HFFc6 (cell line): ENCODE measurements at places on chromosomes 11 and 22. TPM values are rescaled to one million over a fixed set of nuclear protein-coding genes. Genes with fewer than 3 reads are reported as not detected.

The UBQLN3 gene
- total RNA-seq, result not detected in 2 replicates

The KRTAP5-5 gene
- not detected in 3 replicates for total RNA-seq

The CDHR5 gene
- total RNA-seq, result not detected in 2 replicates

The MMP3 gene
- 42.7 to 126 TPM (median 69.1 TPM) in 3 replicates for total RNA-seq

The ACTN3 gene
- total RNA-seq, result 0.08 to 0.24 TPM (median 0.16 TPM) in 3 replicates

The RBMXL2 gene
- total RNA-seq, result not detected in 2 replicates

The CSF2RB gene
- total RNA-seq, result 0.50 to 2.7 TPM (median 0.80 TPM) in 3 replicates

- no peak for DNase-seq
Measured at GRCh38 chr22:40400159-40400558, 29.8 kb downstream of the SGSM3 start.

- no peak for DNase-seq
Measured at GRCh38 chr11:123742724-123743120, 1.3 kb upstream of the ZNF202 start.

GRCh38 chr11:35563484-35564244 lies 38.2 kb upstream of the PAMR1 start:
- no peak for DNase-seq

- DNase-seq, result no peak
Measured at GRCh38 chr11:24005202-24005876, 491.5 kb upstream of the LUZP2 start.

GRCh38 chr11:113518716-113519495 lies 43.7 kb upstream of the DRD2 start:
- no peak for DNase-seq

- no peak for DNase-seq
Measured at GRCh38 chr22:48138855-48139254, 1376.4 kb downstream of the TBC1D22A start.

DNA sequence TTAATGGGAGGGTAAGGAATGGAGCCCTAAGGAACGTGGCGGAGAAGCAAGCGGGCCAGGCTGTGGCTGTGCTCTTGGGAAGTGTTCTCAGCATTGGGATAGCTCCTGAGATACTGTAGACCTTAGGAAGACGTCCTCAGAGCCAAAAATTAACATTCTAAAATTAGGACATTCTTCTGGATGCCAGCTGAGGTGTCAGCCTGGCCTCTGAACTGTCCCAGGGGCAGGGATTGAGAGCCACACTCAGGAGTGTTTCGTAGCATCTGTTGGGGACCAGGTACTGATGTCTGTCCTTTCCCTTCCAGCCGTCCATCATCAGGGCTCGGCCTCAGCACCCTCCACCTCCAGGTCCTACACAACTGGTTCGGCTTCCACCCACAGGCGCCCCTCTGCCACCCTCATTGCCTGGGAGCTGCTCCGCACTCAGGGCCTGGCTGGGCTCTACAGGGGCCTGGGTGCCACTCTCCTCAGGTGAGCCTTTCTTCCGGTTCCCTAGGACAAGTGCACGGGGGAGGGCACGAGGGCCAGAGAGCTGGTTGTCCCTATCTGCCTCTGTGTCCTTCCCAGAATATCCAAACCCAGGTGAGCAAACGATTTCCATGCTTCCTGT lies 23.6 kb downstream of the SLC25A18 start:
- DNase-seq, result no peak

DNA sequence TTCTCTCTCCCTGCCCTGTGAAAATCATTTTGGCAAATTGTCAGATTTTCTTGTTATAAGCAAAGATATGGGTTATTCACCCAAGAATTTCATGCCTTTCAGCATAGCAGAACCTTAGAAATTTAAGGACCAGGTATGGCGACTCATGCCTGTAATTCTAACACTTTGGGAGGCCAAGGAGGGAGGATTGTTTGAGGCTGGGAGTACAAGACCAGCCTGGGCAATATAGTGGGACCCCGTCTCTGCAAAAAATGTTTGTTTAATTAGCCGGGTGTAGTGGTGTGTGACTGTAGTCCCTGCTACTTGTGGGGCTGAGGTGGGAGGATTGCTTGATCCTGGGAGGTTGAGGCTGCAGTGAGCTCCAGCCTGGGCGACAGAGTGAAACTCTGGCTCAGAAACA lies 27.6 kb downstream of the APLP2 start:
- DNase-seq, result no peak

GRCh38 chr22:49242480-49242879 lies 585.2 kb downstream of the BRD1 start:
- DNase-seq, result no peak

DNA sequence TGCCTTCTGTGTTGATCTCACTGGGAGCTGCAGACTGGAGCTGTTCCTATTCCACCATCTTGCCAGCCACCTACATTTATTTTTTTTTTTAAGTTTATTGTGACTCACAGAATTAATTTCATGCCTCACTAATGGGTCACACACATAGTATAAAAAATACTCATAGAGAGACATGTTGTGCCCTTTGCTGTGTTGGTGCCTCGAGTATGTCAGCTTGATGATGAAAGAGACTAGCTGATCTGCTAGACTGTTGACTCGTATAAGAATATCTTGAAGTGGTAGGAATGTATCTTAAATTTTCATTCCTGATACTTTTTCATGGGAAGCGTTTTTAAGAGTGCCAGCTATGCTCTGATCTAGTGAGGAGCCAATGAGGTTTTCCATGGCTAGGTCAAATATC lies 28.6 kb upstream of the AMPD3 start:
- DNase-seq, result peak; percentile 44

GRCh38 chr22:21928048-21928447 lies 24.6 kb downstream of the PPM1F start:
- no peak for DNase-seq

DNA sequence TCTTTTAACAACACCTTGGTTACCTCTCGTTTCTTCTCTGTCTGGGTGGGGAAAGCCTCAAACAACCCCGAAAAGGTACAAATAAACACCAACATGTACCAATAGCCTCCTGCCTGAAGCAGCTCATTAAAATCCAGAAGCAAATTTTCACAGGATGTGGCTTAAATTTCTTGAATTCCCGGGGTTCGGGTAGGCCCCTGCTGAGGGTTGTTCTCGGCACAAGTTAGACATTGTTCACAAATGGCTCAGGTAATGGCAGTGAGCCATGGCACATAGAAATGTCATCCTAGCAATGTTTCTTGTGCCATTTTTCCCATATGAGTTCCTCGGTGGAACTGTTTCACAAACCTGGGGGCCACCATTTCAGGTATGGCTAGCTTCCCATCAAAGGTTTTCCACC lies 19.7 kb upstream of the GLYATL1 start:
- DNase-seq, result peak; percentile 11

DNA sequence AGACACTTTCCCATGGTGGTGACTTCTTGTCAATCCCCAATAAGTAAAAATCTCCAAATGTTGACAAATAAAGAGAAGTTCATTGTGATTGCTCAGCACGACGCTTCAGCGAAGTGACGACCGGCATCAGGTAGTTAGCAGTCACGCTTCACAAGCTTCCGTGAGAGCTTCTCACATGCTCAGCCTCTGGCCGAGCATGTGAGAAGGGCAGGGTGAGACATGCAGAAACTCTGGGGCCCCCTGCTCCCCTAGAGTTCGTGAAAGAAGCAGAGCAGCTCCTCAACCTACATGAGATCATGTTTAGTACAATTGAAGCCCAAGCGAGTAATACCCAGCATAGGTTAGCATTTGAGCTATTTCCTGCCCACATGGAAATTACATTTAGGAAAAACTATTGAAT lies 4.4 kb upstream of the C11orf16 start:
- no peak for DNase-seq

GRCh38 chr11:9301720-9302119 lies 12.7 kb downstream of the TMEM41B start:
- DNase-seq, result no peak

- no peak for DNase-seq
Measured at GRCh38 chr22:17842386-17842785, 68.1 kb upstream of the BID start.

- peak; percentile 68 for DNase-seq
Measured at GRCh38 chr22:26318975-26319374, 110.1 kb upstream of the ASPHD2 start.

GRCh38 chr22:45548247-45548840 lies 45.7 kb downstream of the FBLN1 start:
- no peak for DNase-seq

DNA sequence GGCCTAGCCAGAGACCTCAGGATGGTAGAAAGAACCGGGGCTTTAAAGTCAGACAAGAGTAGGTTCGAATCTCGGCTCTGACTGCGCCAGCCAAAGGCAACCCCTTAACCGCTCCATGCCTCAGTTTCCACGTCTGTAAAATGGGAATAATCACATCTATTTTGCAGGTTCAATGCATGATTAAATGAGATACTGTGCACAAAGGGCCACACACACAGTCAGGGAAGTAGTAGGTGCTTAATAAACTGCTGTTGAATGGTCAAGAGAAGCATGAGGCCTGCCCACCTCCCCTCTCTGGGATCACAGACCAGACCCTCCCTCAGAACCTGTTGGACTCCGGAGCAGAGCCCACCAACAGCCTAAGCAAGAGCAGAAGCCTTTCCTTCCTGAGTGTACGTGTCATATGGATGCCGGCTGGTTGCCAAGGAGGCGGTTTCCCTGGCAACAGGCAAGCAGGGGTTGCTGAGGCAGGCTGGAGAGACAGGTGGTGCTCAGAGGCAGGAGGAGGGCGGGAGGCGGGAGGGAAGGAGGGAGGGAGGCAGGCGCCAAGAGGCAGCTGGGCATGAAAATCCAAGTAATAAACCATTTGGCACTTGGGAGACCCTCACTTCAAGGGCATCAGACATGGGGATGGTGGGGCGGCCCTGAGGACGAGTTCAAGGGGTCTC lies 43.9 kb downstream of the NFAM1 start:
- DNase-seq, result no peak

GRCh38 chr22:40044870-40045834 lies 50.4 kb downstream of the FAM83F start:
- no peak for DNase-seq

- no peak for DNase-seq
Measured at GRCh38 chr11:116742104-116742503, 30.7 kb downstream of the BUD13 start.

GRCh38 chr11:131345406-131345805 lies 25.0 kb upstream of the NTM start:
- DNase-seq, result no peak

GRCh38 chr11:112163875-112164685 lies at the start of gene IL18:
IL18 (minus strand) TSS chr11:112164094; CDS start chr11:112155053, 9,041 bp downstream.
- no peak for DNase-seq

DNA sequence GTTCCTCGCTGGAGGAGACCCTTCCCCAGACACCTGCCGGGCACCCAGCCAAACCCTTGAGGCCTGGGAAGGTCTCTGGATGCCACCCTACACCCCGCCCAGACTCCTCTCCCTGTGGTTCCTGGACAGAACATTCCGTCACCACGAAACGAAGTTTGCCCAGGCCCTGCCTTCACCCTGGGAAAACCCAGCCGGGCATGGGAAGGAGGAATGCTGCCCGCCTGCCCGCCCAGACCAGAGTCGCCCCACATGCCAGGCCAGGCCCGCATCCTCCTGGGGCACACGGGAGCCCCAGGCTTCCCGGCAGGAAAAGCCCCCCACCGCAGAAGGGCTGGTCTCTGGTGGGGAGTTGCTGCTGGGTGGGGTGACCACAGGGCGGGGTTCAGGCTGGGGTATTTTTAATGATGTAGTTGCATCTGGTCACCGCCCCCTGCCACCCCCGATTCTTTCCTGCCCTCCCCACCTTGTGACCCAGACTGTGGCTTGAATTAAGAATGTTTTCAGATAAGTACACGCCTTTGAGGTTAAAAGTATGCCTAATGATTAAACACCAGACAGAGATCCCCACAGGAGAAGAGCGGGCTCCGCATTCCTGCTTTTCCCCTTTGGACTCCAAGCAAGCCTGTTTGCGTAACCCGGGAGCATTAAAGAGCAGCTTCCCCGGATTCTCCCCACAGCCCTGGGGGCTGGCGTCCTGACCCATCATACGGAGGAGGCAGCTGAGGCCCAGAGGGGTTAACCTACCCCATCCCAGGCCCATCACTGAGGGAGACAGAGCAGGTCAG lies 44.6 kb upstream of the PPARA start:
- peak; percentile 70 for DNase-seq

DNA sequence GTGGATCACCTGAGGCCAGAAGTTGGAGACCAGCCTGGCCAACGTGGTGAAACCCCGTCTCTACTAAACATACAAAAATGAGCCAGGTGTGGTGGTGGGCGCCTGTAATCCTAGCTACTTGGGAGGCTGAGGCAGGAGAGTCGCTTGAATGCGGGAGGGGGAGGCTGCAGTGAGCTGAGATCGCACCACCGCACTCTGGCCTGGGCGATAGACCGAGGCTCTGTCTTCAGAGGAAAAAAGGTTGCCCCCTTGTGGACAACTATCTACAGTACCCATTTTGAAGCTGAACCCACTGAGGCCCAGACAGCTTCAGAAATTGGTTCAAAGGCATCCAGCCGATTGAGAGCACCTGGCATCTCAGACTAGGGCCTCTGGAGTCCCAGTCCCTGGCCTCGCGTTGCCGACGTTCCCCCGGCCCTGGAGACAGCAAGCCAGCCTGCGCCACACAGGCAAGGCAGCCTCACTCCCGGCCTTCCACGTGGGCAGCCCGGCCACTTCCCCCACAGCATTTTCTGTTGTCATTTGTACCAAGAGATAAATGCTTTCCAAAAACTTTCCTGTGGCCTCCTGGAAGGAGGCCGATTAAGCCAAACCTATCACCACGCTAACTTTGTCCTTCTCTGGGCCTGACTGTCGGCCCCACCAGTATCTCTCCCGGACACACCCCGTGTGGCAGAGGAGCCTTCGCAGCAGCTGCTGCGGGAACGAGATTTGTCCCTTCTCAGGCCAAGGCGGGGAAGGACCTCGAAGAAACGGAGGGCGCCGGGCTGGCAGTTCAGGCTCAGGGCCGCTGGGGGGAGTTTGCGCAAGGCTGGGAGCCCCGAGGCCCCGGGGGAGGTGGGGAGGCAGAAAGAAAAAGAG lies 82.8 kb downstream of the FLI1 start:
- no peak for DNase-seq

DNA sequence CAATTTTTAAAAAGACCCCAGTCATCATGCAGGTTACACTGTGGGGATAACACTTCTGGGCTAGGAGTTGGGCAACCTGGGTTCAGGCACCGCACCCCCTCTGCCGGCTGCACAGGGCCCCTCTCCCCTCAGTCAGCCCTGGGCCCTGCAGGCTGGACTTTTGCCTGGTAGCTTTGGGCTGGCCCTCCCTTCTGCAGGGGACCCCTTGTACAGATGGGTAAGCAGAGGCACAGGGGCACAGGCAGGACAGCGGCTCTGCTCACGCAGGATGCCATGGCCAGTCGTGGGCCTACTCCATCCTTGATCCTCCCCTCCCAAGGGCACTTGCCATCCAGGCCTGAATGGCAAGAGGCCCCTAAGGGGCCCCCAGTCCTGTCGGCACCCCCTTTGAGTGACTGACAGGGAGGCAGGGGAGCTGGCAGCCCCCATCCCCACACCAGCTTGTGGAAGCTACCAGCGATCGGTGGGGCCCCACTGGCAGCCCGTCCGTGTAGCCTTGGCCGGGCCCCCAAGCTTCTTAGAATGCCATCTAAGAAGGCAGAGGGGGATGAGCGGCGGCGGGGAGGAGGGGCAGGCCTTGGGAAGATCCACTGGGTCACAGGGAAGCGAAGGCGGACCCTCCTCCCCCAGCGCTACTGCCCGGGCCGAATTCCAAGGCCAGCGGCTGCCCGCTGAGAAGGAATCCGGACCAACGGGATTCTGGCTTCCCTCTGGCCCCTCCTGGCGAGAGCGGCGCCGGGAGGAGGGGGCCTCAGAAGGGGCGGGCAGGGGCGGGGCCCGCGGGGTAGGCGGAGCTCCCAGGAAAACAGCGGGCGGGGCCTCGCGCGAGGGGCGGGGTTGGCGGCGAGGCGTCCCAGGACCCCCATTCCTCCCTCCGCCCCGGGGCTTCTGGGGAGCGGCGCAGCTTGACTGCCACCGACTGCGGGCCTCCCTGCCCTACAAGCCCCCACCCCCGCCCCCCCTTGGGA lies 6.8 kb upstream of the CHKA start:
- no peak for DNase-seq

GRCh38 chr11:35658020-35658948 lies 4.3 kb upstream of the TRIM44 start:
- no peak for DNase-seq
